Progenitor cell of endocrine pancreas (in vitro differentiated cells): ENCODE measurements at places on chromosomes 1 and 21.

- no peak for DNase-seq
Observed at GRCh38 chr1:89810880-89811279, 10.0 kb upstream of the LRRC8D start.

DNA sequence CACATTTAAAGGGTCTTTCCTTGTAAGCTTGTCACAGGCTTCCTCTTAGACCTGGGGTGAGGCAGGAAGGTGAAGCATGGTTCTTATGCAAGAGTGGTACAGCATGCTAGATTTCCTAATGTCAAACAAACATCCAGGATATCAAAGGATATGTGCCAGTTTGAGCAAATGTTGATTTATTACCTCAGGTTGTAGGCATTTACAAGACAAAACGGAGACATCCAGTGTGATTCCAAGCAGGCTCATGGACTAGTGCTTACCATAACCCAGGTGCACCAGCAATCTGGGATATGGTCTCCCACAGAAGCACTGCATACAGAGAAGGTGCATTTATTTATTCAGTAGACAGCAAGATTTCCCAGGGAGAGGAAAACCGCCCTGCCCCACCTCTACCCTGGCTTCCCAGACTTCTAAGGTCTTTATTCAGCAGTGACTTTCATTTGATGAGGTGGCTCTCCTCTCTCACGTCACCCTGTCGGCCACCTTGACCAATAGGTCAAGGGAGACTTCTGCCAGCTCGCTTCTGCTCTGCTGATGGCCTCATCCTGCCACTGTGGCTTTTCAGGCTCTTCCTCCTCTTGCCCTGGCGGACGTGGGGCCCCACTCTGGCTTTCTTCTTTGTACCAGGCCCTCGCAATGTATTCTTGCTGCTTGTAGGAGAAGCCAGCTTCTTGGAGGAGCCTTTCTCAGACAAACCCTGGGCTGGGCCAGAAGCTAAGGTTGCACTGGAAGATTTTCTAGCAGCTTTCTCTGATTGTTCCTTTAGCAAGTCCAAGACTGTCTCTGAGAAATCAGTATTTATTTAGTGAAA is 25.6 kb downstream of the HHIPL2 start:
- no peak for DNase-seq

DNA sequence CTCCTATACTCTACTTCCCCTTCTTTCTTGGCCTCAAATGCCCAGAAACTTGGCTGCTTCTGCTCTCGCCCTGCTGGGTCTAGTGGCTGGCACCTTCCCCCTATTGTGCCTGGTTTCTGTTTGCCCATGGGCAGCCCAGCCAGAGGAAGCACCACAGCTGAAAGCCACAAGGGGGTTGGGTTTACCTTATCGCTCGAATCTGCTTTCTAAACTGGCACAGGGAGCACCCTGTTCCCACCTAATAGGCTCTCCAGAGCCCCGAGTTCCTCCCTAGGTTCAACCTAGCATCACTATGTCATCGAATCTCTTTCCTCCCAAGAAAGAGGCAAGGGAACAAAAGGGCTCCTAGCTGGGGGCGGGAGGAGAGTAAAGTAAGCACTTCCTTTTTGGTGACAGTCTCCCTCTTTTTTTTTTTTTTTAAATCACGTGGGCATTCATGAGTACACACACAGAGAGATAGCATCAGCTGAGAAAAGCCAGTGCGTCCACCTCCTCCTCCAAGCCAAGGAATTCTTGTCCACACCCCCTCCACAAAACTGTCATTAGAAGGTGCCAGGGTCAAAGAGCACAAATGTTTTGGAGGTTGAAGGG is 72.8 kb downstream of the PLEKHA6 start:
- no peak for DNase-seq

GRCh38 chr1:206831650-206832049 is 33.8 kb upstream of the IL20 start:
- no peak for DNase-seq

- no peak for DNase-seq
Observed at GRCh38 chr1:25210728-25211127, 21.6 kb downstream of the SYF2 start.

DNA sequence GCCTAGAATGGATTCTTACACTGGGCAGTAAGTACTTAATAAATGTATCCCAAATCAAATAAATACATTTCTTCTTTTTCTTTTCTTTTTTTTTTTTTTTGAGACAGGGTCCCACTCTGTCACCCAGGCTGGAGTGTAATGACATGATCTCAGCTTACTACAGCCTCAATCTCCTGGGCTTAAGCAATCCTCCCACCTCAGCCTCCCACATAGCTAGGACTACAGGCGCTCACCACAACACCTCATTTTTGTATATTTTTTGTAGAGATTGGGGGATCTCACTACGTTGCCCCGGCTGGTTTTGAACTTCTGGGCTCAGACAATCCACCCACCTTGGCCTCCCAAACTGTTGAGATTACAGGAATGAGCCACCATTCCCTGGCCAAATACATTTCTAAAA is 63.7 kb upstream of the LGALS8 start:
- DNase-seq, result no peak

DNA sequence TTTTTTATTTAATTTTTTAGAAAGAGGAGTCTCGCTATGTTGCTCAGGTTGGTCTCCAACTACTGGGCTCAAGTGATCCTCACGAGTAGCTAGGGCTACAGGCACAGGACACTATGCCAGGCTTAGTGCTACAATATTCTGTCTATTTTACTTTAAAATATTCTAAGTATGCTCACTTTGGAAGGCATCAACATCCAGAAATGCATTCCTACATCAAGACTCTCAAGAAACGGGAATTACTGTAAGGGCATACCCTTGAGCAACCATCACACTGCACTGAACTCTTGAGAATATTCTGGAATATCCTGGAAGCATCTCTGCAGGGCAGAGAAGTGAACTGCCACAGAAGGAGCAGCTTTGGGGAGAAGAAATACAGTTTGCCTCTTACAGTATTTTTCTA is 565 bp upstream of the DMRTB1 start:
- DNase-seq, result no peak

GRCh38 chr1:10236405-10237156 is 26.2 kb downstream of the KIF1B start:
- DNase-seq, result no peak

DNA sequence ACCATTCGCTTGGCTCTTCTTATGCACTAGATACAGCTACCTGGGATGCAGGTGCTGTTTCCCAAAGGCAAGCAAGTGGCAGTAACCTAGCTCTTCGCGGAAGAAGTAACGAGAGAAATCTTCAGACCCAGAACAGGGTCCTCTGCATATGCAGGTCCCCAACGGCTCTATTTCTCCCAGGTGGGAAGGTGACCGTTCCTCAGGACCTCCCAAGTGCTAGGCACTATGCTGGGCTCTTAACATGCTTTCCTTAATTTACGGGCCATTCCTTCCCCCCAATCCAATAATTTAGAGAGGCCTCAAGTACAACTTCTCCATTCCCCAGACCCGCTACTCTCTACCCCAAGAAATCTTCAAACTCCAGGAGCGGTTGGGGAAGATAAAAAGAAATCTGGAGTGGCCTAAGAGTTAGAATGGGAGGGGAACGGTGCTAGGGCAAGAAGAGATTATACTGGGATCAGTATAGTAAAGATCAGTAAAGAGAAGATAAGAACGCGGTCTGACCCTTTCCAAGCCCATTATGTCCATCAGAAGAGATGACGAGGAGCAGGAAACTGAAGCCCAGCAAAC is 410 bp downstream of the TXNDC12 start:
- no peak for DNase-seq

DNA sequence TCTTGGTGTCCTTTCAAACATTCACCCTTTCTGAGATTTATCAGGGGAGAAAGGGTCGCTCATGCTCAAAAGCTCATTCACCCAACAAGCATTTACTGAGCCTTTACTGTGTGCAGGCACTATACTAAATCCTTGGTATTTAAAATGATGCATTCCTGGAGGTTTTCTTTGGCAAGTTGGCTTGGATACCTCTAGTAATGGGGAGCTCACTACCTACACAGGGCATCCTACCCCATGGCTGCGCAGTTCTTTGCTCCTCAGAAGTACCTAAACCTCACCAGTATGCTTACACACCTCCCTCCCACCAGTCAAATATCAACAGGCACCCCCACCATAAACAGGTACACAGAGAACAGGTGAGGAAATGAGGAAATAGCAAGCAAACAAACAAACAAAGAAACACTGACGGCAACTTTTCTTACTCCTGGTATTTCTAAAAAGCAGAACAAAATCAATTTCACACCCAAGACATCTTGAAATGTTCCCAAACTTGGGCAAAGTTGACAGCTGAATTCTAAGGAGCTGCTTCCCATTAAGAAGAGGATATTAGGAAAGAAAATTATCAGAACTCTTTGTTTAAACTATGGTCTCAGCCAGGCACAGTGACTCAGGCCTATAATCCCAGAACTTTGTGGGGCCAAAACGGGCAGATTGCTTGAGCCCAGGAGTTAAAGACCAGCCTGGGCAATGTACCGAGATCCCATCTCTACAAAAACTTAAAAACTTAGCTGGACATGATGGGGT is 104.8 kb downstream of the PSMG1 start:
- no peak for DNase-seq
